Astrocyte of the spinal cord (primary cell): ENCODE measurements at places on chromosomes 2 and 18.
A peak's percentile ranks its signal among the peaks of the same experiment; 100 is the strongest.

DNA sequence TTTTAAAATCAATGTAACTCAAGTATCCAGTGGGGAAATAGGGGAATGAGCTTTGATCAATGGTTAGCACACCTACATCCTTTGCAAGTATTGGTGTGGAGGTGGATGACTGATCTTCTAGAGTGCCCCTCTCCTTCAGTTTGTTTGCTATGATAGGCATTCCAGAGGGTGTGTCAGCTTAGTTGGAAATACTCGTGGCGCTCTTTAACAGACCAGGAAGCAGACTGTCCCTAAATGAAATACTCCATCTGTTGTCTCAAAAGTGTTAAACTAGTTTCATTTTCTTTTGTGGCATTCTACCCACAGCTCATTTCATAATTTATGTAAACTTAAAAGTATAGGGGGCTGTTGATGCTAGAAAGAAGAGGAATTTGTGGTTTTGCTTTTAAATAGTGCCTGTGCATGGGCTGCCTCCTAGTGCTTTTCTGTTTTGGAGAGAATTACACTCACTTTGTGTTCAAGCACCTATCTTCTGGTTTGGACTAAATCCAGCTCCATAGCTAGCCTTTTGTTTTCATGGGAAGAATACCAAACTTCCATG lies 66.2 kb downstream of the STAT1 start:
- peak; percentile 87 for DNase-seq

DNA sequence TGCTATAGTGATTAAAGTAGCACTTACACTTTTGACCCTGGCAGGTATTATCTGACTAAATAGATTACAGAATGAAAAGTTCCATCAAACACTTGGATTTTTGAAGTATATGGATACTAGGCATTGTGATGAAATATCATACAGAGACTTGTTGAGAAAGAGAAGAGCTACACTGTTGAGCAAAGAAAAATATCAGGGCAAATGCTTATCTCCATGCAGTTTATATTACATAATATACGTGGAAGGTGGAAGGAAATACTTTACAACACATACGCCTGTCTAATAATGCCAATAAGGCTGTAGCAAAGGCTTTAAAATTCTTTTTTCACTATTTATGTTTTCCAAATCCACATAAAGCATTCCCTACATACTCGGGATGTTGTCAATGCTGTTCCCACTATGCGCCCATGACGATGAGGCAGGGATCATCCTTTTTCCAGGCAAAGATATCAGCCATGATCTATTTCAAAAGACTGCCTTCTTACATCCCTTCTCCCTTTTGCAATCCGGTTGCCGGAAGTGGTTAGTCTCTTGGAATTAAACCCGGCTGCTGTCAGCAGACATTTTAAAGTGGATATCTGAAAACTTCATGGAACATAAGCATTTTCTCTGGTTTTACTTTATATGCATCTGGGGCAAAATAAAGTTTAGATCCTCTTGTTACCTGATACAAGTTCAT lies 92.6 kb upstream of the ITGA4 start:
- no peak for DNase-seq

GRCh38 chr18:57953883-57954282 lies 90.1 kb upstream of the NEDD4L start:
- no peak for DNase-seq

DNA sequence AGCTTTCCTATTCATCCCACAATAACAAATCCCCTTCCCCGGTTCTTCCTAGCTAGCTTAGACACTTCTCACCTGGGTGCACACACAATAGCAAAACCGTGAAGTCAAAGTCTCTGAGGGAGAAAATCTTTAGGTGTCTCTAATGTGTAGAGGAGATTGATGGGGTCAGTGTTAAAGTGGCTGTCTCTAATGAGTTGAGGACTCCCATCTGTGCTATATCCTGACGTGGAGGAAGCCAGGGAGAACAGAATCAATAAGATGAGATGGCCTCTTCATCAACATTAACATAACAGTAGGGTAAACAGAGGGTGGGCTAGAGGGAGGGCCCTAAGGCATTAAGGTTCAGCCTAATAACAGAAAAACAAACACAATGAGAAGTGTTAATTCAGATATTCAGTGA lies 120.4 kb downstream of the SLC5A7 start:
- DNase-seq: no peak

GRCh38 chr2:210027608-210028007 lies 25.2 kb downstream of the RPE start:
- no peak for DNase-seq

GRCh38 chr18:49285627-49286026 lies 174.8 kb downstream of the DYM start:
- no peak for DNase-seq

DNA sequence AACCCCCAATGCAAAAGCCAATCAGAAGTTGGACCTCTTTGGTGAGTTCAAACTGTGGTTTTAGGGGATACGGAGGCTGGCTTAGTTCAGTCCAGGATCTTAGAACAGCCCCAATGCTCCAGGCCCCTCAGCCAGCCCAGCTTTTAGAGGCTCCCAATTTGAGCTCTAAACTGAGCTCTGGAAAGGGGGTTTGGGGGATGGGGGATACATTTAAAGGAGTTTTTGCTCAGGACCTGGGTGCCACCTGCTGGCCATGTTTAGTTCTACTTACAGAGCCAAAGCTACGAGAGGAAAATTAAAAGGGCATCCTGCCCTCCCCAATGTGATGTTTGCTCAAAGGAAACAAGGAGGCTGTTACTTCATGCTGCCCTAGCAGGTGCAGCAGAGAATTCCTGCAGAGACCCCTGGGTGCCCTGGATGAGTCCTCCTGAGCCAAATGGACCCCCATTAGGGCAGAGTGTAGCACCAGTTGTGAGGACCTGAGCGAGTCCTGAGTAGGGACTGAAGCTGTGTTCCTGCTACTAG lies 15.9 kb upstream of the TMEM214 start:
- peak; percentile 74 for DNase-seq

DNA sequence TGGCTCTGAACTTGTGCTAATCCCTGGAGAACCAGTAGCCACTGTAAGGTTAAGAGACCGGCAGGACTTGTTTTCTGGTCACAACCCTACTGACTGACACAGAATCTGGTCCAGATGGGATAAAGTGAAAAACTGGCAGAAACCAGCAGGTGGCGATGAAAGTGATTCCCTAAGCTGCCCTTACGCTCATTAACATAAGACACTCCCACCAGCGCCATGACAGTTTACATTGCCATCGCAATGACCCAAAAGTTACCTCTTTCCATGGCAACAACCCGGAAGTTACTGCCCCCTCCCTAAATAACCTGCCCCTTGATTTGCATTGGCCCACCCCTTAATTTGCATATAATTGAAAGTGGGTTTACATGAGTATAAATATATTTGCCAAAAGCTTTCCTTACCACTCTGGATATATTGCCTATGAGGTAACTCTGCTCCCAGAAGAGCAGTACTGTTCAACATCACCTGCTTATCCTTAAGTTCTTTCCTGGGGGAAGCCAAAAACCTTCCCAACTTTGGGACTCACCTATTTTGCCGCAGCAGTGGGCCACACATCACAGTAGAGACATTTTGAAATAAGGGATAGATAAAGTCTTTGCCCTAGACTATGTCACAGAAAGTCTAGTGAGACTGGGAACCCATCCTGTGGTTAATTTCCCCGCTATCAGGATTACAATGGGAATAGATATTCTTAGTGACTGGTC lies 35.8 kb upstream of the AFF3 start:
- DNase-seq: peak; percentile 51

DNA sequence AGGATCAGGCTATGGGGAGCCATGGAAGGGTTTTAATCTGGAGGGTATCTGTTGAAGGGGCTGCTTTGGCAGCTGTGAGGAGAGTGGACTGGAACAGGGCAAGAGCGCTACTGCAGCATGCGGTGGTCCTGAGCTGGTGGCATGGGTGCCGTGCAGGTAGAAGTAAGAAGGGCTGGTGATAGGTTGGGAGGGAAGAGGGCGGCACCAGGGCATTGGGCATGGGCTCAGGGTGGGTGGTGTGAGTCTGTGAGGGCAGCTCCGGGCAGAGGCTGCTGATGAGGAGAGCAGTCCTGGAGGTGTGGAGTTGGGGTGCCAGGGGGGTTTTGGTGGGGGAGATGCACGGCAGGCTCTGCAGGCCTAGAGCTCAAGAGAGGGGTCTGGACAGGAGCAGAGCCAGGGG lies 2.1 kb downstream of the ACTG2 start:
- DNase-seq: no peak

- no peak for DNase-seq
Observed at GRCh38 chr2:239753401-239753837, 271.7 kb downstream of the NDUFA10 start.

- no peak for DNase-seq
Observed at GRCh38 chr2:10079870-10080535, at the start of gene CYS1. Gene CYS1, minus strand, starts transcription at chr2:10080411. Its CDS starts 188 bp downstream, at chr2:10080223.

GRCh38 chr2:207682557-207682956 lies 28.9 kb upstream of the CCNYL1 start:
- no peak for DNase-seq

- peak; percentile 30 for DNase-seq
Observed at GRCh38 chr2:206457188-206457634, 13.9 kb downstream of the ADAM23 start.

GRCh38 chr2:235497096-235497495 lies 3.3 kb downstream of the AGAP1 start:
- DNase-seq: no peak

DNA sequence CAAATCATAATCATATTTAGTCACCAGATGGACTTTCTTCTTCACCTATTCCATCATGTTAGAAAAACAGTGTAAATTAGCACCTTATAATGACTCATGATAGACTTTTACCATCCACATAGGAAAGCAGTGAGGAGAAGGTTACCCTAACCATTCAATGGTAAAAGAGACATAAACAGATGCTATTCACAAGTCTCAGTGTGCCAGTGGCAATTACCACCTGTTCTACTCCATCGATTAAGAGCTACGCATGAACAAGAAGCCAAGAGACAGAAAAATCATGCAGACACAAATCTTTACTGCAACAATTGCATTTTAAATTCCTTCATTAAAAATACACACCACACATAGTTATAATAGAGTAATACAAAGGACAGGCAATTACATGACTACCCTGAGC lies 106.7 kb upstream of the CHAC2 start:
- DNase-seq: no peak

- DNase-seq: no peak
Observed at GRCh38 chr18:76361219-76361618, 133.8 kb downstream of the ZNF516 start.

GRCh38 chr2:85133751-85134254 lies 611 bp downstream of the TCF7L1 start:
- peak; percentile 40 for DNase-seq

DNA sequence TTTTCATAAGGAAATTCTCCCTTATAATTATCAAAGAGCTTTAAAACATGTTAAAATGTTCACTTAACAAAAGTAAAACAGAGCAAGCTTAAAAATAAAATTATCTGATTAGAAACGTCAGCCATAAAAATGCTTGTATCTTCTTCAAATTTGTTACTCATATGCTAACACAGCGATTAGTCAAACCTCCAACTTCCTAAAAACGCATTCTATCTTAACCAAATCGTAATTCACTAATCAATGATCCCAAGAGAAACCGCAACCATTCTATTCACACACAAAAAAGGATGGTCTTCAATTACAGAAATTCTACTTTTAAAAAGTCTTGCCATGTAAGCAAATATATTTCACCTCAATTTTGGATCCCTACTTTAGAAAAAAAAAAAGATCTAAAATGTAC lies 1.9 kb downstream of the STK17B start:
- peak; percentile 47 for DNase-seq

- DNase-seq: no peak
Observed at GRCh38 chr18:37473195-37473840, 92.3 kb downstream of the CELF4 start.

GRCh38 chr2:72883356-72883962 lies 3.7 kb upstream of the SPR start:
- DNase-seq: peak; percentile 49
